ENCODE measurements at places on chromosomes 13 and 19.

- no peak for DNase-seq
Observed at GRCh38 chr13:82636119-82636518, 1246.2 kb downstream of the SLITRK1 start.

DNA sequence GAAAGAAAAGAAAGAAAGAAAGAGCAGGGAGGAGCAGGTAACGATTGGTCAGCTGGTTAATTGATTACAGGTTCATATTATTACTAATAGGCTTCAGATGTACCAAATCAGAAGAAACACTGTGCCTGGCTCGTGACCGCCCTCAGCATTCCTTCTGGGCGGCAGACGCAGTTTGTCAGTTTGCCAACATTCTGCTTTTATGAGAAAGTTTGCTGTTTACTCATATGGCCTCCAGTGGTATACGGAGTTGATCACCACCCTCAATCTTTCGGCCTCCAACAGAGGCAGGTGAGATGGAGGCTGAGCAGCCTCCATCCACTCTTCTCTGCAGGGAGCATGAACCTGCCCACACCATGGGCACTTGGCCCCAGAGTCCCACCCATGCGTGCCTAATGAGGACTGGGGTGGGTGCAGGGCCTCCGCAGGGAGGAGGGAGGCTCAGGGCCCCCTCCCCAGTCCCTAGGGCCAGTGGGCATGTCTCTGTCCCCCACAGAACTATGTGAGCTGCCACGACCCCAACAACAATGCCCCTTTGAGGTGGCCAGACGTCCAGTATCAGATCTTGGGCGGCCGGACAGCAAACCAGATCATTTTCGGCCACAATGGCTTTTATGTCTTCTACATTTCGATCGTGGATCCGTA, 8.8 kb downstream of the PRR22 start:
- peak; percentile 61 for DNase-seq

DNA sequence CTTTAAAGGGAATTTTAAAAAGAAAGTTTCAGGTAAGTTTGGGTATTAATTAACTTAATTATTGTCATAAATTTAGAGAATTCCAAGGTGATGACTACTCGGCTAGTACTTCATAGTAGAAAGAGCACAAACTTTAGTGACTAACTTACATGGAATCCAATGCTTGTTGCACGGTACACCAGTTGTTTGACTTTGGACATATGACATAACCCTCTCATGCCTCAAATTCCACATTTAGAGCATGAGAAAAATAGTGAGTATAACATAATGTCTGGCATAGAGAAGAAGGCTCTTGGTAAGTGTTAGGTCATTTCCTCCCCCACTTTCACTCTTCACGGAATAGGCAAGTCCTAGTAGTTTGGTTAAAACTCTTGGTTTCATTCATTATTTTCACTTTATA, 1249.4 kb upstream of the SLC10A2 start:
- DNase-seq, result peak; percentile 97

- no peak for DNase-seq
Observed at GRCh38 chr19:9342610-9343304, 18.8 kb downstream of the ZNF559 start.

DNA sequence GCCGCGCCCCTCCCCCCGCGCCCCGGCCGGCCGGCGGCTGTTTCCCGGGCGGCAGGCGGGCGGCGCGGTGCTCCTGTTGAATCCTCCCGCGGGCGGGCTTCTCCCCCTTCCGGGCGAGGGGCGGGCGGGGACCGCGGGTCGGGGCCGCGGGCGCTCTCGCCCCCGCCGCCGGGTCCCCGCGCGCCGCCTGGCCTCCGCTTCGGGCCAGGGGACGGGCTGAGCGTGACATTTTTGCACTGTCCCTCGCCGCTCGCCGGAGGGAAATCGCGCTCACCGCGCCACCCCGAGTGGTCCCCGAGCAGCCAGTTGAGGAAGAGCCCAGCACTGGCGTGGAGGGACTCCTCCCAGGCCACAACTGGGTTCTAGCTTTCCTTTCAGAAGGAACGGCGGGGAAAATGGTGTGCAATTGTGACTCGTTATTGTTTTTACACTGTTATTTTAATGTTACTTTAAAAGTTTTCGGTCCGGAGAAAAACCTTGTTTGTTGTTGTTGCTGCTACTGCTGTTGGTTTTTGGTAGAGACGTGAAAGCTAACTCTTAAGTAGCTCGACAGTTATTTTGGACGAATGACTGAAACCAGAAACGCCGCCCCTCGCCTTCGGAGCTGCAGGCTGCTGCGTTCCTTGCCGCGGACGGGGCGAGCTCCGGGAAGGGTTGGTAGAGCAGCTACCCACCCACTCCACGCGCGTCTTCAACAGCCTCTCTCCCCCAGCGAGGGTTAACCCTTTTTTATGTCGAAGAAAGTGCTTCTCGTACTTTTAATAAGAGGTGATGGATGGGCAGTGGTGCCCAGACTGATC, 959 bp downstream of the PDS5B start:
- peak; percentile 63 for DNase-seq

DNA sequence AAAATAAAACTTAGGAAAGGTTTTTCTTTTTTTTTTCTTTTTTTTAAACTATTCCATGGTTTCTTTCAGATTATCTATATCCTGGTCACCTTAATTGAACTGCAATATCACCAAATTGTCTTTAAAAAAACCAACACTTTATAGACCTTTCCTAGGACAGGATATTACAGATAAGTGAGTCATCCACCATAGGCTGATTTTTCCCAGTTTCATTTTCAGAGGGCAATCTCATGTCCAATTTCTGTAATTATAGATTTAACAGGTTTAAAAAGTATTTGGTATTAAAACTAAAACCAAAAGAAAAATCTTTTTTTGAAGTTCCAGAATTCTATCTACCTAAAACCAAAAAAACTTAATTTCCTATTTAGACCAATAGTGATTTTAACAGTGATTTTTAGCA, 13.2 kb downstream of the SPART start:
- peak; percentile 54 for DNase-seq

- DNase-seq, result peak; percentile 79
Observed at GRCh38 chr19:18995804-18996241, 37.5 kb downstream of the SUGP2 start.

DNA sequence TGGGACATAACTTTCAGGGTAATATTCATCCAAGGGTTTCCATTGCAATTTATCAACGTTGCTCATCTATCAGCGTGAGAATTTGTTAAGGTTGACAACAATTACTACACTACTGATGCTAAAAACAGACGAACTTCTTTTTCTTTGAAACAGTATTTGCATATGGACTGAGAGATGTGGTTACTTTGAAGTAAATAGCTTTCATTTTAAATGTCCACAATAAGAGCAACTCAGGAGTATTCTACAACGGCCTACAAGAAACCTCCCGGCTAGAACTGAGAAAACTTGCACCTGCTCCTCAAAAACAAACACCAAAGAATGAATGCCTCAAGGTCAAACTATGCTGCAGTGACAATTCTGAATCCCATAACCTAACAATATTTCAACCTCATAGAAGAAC, 238.4 kb downstream of the IRS2 start:
- DNase-seq, result no peak

DNA sequence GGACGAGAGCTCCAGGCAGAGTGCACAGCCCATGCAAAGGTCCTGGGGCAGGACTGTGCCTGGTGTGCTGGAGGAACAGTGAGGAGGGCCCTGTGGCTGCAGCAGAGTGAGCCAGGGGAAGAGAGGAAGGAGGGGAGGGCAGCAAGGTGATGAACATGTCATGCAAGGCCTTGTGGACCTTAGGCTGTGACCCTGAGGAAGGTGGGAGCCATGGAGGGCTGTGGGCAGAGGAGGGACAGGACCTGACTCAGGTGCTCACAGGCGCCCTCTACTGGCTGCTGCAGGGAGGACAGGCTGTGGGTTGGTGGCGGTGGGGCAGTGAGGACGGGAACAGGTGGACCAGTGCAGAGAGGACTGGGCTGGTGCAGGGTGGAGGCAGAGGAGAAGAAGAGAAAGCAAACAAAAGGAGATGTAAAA, 170.3 kb downstream of the PTPRS start:
- DNase-seq, result no peak

DNA sequence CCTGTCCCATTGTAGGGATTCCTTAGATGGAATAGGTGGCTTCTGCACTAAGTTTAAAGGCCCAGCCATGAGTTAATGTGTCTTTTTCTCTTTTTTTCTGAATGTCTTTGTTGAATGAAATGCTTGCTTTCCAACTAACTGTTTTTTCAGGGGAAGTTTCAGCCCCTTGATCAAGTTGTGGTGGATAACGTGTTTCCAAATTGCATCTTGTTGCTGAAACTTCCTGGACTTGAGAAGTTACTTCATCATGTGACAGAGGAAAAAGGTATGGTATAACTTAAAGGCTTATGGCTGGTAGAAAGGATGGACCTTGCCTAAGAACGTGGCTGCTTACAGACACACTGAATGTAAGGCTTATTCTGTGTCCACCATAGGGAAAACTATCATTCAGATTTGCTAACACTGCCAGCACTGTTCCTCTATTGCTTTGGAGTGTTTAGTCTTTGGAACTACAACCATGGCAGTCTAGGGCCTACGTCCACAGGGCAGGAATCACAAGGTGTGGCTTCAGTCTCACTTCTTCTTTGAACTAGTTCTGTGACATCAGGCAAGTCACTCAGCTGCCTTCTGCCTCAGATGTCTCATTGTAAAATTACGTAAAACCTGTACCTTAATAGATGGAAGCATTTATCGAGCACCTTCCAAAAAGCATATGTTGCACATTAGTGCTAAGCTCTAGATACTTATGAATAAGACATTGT, 25.3 kb downstream of the RNASEH2B start:
- DNase-seq, result no peak

GRCh38 chr13:79642596-79642995, 161.6 kb downstream of the NDFIP2 start:
- DNase-seq, result no peak

DNA sequence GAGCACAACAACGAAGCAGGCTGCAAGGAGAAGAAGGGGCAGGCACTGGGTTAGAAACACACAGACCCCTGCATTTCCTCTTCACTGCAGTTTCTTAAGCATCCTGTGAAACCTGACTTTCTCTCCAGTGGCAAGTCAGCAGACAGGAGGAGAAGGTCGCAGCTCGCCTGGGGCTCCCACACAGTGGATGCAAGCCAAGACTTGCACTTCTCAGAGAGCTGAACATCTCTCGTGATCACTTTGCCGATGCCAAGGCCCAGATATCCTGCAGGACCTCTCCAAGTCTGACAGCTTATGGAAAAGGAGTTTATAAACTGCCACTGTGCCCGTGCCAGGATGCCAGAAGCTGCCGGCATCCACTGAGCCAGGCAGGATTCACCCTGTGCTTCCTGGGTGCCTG, 18.4 kb downstream of the TMEM272 start:
- DNase-seq, result no peak

GRCh38 chr13:41061914-41062837, 867 bp downstream of the WBP4 start:
- peak; percentile 63 for DNase-seq

GRCh38 chr19:18814063-18814462, 17.7 kb upstream of the UPF1 start:
- DNase-seq, result peak; percentile 62

DNA sequence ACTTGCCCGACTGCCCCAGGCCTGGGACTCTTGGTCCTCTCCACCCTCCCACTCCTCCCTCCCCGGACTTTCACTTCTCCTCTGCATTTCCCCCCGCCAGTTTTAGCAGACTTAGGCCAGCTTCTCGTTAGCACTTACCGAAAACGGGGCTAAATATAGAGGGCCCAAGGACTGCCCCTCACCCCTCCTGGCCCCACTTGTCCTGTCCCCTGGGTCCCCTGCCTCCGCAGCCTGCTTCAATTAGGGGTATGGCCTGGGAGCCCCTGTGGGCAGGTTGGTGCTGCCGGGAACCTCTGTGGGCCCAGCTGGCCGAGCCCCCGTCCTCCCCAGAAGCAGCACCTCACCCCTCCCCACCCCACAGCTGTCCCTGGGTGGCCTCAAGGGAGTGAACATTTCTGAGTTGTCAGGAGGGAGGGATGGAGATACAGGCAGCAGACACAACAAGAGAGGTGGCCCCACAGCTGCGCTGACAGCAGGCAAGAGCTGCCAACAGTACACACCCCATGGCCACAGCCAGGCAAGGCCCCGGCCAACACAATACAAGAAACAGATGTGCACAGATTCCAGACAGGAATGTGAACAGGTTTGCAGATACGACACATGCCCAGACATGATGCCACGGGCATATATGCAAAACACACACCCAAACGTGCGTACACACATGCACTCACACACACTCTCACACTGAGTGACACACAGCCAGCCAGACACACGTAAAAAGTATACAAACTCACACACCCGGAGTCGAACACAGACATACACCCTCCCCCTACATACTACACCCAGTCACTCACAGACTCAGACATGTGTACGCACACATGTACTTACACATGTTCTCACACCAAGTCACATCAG, 2.6 kb downstream of the POU2F2 start:
- peak; percentile 54 for DNase-seq

- DNase-seq, result no peak
Observed at GRCh38 chr19:14102102-14102696, 11.6 kb upstream of the SAMD1 start.

DNA sequence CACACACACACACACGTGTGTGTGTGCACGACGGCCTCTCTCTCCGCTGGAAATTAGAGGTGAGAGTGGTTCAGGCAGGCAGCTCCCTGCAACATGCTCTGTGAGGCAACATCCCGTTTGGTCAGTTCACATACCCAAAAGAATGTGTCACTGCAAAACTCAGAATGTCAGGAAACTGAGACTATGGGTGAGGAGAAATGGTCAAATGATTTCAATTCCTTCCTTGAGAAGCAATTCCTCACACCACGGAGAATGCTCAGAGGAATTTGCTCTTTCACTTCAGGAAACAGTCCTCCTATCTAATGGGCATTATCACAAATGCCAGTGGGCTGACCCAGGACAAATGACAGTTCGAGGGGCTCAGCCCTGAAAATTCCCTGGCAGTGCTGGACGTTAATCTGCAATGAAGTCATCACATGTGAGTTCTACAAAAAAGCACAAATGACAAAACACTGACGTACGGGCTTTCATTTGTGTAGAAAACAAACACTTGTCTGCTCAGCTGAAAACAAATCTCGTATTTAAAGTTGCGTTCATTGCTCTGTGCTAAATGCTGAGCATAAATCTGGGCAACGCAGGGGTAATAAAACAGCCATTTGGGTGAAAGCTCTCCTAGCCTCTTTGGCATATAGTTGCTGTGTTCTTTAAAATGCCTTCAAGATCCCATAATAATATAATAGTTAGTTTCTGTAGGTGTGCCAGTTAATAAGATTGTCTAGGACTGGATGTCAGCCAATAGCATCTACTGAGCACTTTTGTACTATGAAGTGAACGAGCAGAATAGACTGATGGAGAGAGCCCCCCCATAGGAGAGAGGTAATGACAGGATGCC, 18.6 kb upstream of the LATS2 start:
- peak; percentile 94 for DNase-seq

GRCh38 chr13:35474496-35475211, 1.8 kb downstream of the MAB21L1 start:
- DNase-seq, result no peak
